Stimulated activated CD4-positive, alpha-beta T cell treated with anti-CD3 and anti-CD28 coated beads, Interleukin-2, amount 100 ng/mL, for 24 hours (primary cell): ENCODE measurements at places on chromosomes 4 and X.

GRCh38 chr4:140736669-140737343 is 19.4 kb downstream of the TBC1D9 start:
- no peak for DNase-seq

DNA sequence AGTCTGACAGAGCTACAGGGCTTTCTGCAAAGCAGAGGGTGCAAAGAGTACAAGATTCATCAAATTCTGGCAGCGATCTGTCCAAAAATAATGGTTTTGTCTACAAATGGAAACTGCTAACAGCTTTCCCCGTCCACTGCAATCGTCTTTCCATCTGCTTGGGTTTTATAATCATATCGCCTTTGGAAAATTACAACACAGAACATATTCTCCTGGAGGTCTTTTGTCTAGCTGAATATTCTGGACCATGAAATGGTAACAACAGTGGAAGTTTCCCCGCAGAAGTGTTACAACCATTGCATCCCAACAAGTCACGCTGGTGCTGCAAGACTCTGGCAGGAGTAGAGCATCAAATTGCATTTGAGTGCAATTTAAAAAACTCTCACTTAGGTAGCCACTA is 101.2 kb upstream of the BOD1L1 start:
- DNase-seq: no peak

DNA sequence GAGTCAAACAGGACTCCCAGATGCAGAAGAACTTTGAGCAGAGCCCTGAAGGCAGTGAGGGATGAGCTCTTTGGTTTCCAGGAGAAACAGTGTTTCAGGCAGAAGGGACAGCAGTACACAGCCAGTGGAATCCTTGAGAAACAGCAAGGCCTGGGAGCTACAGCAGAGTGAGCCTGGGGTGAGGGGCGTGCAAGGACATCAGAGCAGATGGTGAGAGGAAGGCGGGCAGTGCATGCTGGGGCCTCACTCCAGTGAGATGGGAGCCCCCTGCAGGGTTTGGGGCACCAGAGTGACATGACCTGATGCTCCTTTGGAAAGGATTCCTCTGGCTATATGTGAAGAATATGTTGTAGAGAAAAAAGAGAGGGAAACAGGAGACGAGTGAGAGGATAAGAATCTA is 98.1 kb upstream of the EGFL6 start:
- no peak for DNase-seq

DNA sequence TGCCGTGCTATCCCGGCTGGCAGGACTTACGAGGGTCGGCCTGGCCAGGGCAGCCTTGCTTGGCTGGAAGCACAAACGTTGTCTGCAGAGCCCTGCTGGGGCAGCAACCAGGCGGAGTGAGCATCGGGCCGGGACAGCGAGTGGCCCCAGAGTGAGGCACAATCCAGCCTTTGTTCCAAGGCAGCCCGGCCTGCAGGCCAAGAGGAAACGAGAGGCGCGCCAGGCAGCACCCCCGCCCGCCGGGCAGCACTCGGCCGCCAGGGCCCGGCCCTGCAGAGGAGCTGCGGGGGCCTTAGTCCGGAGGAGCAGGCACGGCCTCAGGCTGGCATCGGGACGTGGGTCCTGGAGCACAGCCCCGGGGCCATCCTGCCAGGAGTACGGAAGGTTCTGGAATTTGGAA is 24.1 kb downstream of the FGFRL1 start:
- DNase-seq: no peak

DNA sequence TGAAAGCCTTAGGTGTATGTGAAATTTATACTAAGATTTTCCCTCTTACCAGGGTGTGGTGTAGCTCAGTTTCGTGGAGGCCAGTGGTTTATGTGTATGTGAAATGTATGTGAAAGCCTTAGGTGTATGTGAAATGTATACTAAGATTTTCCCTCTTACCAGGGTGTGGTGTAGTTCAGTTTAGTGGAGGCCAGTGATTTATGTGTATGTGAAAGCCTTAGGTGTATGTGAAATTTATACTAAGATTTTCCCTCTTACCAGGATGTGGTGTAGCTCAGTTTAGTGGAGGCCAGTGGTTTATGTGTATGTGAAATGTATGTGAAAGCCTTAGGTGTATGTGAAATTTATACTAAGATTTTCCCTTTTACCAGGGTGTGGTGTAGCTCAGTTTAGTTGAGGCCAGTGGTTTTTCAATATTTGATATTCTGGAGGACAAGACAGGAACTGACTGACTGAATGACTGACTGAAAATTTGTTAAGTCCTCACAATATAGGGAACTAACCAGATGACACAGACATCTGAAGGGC is 143.7 kb downstream of the NEXMIF start:
- no peak for DNase-seq

GRCh38 chrX:39603230-39603629 is 494.5 kb downstream of the BCOR start:
- DNase-seq: no peak

DNA sequence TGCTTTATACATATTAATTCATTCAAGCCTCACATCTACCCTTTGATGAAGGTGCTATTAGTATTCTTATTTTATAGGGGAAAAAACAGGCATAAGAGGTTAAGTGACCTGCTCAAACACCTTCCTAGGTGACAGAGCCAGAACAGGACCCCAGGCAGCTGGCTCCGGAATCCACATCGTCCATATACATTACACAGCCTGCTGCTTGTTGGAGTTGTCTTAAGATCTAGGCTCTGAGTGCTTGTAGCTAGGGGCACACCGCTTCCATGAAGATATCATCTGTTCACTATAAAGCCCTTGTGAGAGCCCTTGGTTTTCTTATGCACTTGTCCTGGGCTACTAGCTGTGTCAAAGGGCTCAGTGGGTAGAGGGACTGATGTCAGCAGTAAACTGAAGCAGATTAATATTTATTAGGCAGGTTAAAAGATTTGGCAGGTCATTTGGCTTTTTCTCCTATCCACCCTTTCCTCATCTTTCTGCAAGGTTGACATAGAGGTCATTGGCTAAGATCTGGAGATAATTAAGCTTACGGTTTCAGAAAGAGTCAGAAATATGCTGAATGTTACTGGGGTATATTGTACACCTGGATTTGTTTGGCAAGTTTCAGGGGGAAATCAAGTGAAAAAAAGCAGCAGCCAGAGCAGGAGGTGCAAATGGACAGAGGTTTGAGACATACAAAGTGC is 195.4 kb downstream of the SOWAHB start:
- no peak for DNase-seq

DNA sequence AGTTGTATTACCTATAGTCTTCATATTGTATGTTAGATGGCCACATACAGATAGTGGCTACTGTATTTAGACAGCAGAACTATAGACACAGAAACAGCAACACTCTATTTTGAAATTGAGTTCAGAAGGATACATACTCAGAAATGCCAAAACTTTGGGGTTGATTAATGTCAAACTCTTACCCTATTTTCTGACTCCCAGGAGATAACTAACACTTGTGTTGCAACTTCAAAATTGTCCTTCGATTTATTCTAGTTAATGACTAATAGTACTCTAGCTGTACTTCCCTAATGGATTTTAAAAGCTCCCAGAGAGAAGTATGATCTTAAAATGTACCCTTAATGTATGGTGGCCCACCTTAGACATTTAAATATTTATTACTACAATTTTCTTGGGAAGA is 229.9 kb upstream of the UGT8 start:
- DNase-seq: no peak

- no peak for DNase-seq
Observed at GRCh38 chrX:151977009-151977408, 2.5 kb upstream of the GABRE start.

- no peak for DNase-seq
Observed at GRCh38 chr4:45477311-45477733, 646.5 kb downstream of the GABRG1 start.

GRCh38 chr4:163317110-163317509 is 15.3 kb downstream of the NPY1R start:
- no peak for DNase-seq

DNA sequence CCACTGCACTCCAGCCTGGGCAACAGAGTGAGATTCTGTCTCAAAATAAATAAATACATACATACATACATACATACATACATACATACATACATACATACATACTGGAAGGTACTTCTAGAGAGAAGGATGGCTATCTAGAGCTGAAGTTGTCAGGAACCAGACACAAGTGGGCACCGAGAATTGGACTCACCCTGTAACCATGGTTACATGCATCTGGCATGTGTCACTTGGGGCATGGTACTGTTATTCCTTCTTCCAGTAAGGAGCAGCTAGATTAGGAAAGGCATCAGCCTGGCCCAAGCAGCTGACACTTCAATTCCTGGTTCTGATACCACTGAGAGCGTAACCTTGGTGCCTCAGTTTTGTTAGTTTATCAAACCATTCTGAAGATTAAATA is 127.1 kb downstream of the SH3KBP1 start:
- no peak for DNase-seq

- DNase-seq: no peak
Observed at GRCh38 chr4:118877797-118878196, 10.9 kb upstream of the SYNPO2 start.

- DNase-seq: no peak
Observed at GRCh38 chr4:16155528-16156169, 70.6 kb downstream of the TAPT1 start.

DNA sequence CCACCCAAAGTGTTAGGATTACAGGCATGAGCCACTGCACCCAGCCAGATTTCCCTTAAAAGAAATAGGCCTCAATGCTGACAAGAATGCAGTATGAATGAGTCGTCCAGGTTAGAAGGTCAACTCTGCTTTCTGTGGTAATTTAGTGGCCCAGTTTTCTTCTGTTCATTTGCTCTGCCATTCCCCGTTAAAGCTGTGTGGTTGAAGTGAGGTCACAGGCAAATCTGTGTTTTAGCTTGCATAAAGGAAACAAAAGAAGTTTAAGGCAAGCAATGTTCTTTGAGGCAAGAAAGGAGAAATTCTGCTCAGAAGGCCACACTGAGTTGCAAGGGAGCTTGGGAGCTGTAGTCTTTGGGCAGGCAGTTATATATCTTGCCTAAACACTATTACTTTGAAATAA is 176.8 kb downstream of the LARP7 start:
- DNase-seq: no peak

DNA sequence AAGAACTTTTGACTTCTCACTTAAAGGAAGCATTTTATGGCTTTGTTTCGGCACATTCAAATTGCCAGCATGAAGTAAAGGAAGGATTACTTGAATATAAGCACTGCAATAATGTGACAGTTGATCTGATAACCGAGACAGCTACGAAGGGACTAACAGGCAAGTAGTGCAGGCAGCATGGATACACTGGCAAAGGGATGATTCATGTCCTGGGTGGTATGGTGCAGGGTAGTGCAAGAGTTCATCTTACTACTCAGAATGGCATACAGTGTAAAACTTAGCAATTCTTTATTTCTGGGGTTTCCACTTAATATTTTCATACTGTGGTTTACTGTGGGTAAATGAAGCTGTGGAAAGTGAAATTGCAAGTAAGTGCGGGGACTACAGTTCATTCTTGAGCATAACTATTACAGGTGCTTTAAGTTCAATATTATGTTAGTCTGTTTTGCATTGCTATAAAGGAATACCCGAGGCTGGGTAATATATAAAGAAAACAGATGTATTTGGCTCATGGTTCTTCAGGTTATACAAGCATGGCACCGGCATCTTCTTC is 611.8 kb downstream of the SPOCK3 start:
- no peak for DNase-seq

DNA sequence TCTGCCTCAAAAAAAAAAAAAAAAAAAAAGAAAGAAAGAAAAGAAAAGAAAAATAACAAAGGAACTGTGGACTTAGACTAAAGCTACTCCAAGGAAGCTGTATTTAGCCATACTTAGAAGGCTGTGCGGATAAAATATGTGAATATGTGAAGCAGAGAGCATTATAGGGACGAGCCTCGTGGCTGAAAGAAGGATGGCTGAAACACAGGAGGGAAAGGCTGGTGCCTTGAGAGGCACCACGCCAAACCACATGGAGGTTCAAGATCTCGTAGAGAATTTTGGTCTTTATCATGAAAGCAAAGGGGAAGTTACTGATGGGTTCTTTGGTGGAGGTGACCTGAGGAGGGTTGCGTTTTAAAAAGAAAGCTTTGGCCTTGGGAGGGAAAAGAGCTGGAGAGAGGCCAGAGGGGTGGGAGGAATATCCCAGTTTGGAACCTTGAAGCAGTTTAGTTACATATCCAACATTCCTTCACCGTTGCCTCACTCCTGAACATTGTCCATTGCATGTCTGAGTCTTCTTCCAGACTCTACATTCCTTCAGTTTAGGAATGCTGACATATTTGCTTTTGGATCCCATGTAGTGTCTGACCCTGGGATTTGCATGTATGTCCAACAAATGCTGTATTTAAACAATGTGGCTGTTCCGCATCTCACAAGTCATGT is 82.5 kb downstream of the CPE start:
- DNase-seq: no peak

DNA sequence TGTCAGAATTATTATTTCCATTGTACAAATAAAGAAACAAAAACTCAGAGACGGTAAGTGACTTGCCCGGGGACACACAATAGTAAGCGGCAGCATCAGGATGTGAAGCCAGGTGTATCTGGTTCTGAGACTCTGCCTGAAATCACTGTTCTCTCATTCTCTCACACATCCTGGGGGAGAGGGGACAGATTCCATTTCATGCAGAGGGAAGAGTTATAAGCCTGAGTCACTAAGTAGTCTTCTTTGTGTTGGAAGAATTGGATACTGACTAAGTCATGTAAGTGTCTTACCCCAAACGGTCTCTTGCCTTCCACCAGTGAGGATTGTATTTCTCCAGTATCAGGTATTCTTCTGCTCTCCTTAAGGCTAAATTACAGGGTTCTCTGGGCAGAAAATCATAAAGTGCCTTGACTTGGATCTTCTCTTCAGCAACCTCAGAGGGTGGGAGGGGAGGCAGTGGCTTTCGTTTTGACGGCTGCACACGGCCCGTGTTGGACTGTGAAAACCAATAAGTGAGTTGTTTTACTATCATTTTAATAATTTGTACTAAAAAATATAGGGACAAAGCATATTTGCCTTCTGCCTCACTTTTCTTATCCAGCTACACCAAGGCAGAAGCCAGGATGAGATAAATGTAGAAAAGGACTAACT is 21.9 kb downstream of the TXK start:
- DNase-seq: no peak

DNA sequence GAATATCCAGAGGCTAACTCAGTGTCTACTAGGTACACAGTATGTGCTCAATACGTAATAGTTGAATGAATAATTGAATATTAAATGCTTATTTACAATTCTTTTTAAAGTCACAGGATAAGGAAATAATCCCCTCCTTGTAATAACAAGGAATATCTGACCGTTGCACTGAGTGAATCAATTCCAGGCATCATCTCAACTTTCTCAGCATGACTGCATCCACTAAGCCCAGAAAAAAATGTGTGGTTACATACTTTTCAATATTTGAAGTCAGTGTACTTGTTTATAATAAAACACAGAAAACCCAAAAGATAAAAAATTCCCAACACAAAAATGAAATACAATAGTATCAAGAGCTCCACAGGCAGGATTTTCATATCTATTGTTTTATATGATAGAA is 105.4 kb downstream of the TMEM144 start:
- DNase-seq: no peak

DNA sequence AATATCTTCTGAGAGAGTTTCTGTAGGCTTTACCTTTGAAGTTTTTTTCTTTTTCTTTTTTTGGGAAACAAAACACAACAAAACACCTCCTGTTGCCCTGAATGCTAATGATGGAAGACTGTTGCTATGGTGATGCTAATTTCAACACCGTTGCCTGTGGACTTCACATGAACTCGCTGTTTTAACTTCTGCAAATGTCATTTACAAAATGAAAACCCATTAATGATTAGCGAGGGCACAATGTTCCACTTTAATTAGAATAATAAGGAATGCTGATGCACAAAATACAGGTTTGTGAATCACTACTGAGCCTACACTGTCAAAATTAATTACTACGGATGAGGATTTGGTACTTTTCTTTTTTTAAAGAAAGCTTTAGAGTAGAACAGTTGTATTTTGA is 227.1 kb upstream of the FTHL17 start:
- no peak for DNase-seq

- DNase-seq: no peak
Observed at GRCh38 chrX:134880866-134881265, 109.9 kb upstream of the SMIM10 start.
